ENCODE measurements at places on chromosomes 12 and 14. TPM values are rescaled to one million over a fixed set of nuclear protein-coding genes. Genes with fewer than 3 reads are reported as not detected.

- DNase-seq: no peak
Observed at GRCh38 chr12:20089077-20089476, 279.3 kb upstream of the PDE3A start.

DNA sequence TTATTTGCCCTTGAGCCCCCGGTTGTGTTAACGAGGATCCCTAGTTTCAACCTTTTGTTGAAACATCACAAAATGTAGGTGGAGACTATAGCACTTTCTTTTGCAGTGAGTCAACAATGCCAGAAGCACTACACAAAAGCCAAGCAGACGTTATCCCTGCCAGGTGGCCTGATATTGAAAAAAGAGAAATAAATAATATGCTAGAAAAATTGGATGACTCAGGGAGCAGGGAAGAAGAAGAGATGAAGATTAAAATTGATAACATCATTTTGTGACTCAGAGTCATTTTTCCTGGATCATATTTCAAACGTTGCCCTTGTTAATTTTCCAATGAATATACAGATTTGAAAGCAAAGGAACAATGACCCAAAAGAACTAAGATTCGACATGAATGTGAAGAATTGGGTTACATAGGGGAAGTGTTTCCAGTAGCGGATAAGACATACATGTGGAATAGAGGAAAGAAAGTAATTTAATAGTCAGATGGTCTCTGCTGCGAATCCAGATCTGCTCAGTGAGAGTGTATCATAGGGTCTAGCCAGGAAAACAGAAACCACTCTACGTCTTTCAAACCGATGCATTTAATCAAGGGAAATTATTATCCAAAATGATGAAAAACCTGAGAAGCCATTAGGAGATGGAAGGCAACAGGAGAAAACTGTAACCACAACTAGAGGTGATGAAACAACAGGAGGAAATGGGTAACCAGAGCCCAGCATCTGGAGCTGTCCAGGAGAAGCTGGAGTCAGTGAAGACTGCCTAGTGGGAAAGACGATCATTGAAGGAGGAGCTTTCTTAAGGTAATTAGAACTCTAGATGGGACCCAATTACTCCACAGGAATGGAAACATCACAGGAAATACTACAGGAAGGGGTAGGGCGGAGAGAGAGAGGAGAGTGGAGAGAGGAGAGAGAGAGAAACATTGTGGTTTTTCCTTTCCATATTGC, 57.9 kb downstream of the RERG start:
- DNase-seq: no peak

GRCh38 chr12:49111206-49111605, 559 bp upstream of the LMBR1L start:
- DNase-seq: no peak

- no peak for DNase-seq
Observed at GRCh38 chr12:130826151-130826801, 12.8 kb downstream of the STX2 start.

DNA sequence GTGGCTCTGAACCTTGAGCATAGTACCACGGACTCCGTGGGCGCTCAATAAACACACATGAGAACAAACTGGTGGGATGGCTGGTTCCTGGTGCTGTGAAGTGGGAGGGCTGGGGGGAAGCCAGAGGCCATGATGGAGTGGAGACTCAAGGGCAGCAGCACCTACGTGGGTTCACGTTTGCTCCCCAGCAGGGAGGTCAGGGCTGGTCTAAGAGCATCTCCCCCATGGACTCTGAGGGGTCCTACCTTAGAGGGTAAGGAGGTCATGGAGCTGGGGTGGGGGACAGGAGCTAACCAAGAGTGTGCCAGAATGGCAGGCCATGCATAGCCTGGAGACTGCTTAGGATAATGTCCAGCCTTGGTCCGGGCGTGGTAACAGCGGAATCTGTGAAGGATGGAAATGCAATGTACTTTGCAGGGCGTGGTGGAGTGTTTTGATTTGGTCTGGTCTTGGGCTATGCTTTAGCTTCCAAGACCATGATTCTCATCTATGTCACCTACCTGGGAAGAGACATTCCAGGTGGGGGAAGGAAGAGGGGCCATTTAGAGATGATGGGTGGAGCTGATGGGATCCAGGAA, 103.0 kb downstream of the PRMT8 start:
- DNase-seq: no peak

DNA sequence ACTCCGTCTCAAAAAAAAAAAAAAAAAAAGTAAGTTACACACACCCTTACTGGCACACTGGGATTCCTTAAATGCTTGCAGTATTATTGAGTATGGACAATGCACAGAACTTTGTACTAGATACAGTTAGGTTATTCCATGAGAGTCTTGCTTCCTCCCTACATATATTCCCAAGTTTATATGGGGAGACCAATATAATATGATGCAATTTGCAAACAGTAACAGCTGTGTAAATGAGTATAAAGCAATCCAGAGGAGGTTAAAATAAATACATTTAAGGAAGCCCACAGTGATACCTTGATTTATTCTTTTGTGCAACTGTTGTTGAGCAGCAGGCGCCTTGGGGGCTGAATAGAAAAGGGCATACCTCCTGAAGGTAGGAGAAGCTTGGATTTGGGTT, 26.6 kb downstream of the RASSF3 start:
- no peak for DNase-seq

DNA sequence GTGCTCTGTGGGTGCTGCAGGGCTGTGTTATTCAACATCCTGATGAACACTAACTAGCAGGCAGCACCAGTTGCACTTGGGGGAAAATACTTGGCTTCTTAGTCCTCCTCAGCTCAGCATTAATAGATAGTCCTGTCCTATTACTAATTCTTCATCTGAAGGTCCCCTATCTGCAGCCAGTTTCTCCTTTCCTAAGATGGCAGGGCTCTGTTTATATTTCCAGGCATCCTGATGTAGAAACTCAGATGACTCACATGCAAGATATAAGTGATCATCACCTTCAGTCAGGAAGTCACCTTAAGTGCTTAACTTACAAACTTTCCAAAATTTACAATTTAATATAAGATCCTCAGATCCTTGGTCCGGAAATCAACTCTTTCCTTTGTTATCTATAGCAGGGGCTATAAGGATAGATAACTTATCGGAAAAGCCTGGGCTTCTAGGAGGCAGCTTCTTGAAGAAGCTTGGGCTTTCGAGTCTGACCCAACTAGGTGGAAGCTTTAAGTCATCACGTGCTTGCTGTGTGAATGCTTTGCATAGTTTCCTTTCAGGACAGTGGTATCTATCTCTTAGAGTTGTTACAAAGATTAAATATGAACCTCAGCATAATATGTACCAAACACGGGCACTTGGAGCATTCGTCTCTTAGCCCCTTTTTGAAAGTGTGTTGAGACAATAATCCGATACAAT, 181.0 kb upstream of the GRIP1 start:
- no peak for DNase-seq

DNA sequence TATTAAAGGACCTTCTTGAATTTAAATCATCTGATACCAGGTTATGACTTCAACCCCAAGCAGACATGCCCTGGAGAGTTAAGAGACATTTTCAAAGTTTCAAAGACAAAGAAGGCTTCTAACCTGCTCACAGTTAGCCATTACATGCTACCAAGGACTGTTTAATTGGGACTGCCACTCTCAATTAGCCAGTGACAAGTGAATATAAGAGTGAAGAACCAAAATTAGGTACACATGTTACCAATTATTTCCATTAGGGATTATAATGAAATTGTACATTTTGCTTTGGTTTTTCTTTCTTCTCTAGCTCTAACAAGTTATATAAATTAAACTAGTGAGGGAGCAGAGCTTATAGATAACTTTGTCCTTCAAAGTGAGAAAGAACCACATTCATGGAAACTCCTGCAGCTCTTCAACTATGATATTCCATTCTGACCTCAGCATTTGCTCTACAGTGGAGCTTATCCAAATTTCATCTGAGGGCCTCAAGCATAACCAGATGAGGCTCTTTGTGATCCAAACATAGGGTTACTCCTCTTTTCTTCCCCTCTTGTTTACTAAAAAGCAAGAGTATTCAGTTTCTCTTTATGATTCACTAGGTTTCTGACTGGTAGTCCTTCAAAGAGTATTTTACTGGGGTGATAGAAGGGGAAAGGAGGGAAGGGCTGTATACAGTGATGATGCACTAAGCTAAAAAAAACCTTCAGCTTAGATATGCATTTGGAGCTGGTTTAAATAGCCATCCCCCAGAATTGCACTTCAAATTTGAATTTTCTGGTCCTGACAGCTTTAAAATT, 91.3 kb downstream of the DUSP6 start:
- no peak for DNase-seq

SIRT4 gene
- polyA plus RNA-seq: 3.2 TPM

ANG gene
- 3.4 TPM for polyA plus RNA-seq

VRTN gene
- polyA plus RNA-seq: not detected

ANHX gene
- polyA plus RNA-seq: not detected

ARG2 gene
- 11.6 TPM for polyA plus RNA-seq

C14orf39 gene
- polyA plus RNA-seq: not detected

ATL1 gene
- 8.7 TPM for polyA plus RNA-seq
